ENCODE measurements at places on chromosomes 16 and 17. TPM values are rescaled to one million over a fixed set of nuclear protein-coding genes. Genes with fewer than 3 reads are reported as not detected.

The CMTM2 gene
- total RNA-seq, result not detected

The PRR11 gene
- 20.9 TPM for total RNA-seq

The KRT40 gene
- not detected for total RNA-seq

The TBC1D3E gene
- total RNA-seq, result not detected

The PDILT gene
- total RNA-seq, result not detected

The WFDC1 gene
- 334 TPM for total RNA-seq

The GCSH gene
- 17.6 TPM for total RNA-seq

The KRT222 gene
- 3.4 TPM for total RNA-seq

Measured in umbilical cord (tissue), 2 donors.